ENCODE measurements at places on chromosomes 16 and 17. TPM values are rescaled to one million over a fixed set of nuclear protein-coding genes. Genes with fewer than 3 reads are reported as not detected.

DNA sequence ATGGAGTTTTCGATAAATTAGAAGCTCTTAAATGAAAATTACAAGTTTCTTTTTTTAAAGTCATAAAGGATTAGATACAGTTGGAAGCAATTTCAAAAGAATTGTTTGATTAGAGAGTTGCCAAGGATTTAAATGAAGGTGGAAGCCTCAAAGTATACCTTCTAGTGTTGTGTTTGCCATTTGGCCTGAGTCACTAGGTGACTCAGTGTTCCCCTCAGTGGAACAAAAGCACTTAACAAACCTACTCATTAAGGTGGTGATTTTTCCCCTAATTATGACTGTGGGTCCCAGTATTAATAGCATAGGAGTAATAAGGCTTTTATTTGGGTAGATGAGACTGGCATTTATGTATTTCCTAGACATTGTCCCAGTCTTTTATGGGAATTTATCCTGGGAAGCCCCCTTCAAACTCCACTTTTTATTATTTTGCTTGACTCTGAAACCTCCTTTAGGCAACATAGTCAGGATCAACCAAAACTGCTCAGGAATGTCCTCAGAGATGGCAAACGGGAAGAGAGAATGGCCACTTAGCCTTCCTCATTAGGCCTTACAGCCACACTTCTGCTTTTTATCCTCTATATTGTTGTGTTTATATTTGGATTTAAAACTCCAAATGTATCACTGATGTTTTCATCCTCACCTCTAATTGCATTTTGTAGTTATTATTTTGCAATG is 161.0 kb downstream of the FTO start:
- DNase-seq, result no peak

DNA sequence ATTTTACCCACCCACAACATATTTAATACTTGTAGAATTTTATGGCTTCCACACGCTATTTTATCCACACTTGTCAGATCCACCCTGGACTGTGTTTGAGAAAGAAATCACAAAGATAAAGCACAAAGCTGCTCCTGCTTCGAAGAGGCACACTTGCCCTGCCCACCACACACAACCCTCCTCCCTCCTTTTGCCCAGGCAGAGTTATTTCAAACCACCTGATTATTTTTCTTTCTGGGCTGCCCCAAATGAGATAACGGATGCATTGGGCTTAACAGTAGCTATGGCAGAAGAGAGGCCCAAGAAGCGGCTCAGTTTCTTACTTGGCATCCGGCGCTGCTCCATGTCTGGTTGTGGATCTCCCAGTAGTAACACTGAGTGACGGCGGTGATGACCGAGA is 27.2 kb downstream of the PKD1L3 start:
- DNase-seq, result no peak

GRCh38 chr17:66929591-66929990 is 34.9 kb upstream of the CACNG4 start:
- DNase-seq, result no peak

DNA sequence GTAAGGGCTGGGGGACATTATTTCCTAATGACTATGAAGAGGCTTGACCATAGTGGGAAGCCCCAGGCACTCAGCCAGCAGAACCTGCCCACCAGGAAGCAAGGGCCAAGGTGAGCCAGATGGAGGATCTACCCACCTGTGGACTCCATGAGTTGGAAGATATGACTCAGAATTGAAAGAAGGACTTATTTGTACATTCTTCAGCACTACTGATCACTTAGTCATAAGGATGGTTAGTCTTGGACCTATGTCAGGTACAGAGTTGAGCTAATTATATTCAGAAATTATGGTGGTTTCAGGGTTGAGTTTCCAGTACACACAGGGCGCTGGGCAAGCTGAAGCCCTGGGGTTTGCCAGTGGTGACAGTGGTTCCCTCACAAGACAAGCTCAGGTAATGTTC is 24.0 kb upstream of the GRIN2A start:
- DNase-seq, result no peak

- DNase-seq, result no peak
These were observed 53.1 kb upstream of the ENPP7 start for GRCh38 chr17:79677646-79678045.

DNA sequence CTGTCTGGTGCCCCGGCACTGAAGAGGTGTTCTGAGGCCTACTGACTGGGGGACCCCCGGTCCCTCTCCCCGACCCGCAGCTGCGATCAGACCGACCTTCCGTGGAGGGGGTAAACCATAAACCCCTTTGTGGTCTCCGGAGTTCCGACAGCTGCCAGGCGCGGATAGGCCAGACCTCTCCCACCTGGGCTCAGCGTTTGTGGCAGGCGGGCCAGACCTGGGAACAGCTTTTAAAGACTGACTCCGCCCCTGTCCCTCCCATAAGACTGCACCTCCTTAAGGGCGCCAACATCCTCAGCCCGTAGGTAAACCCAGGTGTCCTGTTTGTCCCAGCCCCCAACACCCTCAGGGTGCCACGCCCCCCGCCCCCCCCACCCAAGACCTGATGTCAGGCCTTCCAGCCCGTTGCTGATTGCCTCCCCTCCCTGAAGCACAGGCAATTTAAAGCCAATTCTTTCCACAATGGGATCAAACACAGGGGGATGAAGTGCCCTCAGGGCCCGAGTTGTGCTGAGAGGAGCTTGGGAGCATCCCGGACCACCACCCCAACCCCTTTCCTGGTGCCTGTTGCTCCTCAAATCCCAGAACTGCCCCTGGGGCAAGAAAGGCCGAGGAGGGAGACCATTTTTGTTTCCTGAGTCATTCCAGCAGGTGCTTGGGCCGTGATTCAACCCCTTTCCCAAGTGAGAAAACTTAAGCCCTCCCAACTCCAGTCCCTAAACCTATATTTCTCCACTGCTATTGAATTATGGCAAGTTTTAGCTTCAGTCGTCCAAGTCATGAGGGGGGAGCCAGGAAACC is at the start of gene SOX15:
TSS of gene SOX15 (minus strand) at position 204 of the 801 bp plus-strand sequence. CDS start 418 bp downstream, outside the sequence.
- DNase-seq, result no peak

GRCh38 chr16:30698816-30699614 is at the start of gene SRCAP:
Gene SRCAP, plus strand, starts transcription at chr16:30699171. Its CDS starts 1,654 bp downstream, at chr16:30700825.
- DNase-seq, result peak; percentile 92

GRCh38 chr17:47869114-47869513 is 18.2 kb upstream of the SP6 start:
- no peak for DNase-seq

DNA sequence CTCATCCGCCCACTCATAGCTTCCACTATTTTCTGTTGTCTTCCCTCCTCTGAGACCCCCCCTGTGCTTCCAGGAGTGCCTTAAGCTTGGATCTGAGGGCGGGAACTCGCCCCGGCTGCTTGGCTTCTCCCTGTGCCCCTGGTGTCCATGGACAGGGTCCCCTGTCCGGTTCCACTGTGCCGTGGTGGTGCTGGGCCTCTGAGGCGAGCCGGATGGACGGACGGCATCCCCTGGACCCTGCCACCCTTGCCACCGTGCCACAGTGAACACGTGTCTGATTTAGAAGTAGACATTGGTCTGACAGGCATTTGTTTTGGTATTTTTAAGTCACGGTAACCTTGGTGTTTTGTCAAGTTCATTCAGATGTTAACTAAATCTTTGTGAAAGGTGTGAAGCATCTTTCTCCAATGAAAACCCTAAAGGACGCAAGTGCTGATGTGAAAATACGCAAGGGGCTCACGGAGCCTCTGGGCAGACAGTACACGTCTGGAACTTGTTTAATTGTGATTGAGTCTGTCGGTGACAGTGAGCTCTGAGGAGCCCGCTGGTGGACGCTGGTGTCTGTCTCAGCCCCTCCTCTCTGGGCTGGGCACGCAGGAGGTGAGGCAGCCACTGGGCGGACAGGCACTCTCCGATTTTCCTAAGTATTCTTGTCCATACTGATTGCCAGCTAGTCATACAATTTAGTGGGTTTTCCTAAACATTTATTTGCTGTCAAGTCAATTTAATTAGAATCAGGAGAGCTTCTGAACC is 26.3 kb downstream of the ZNF750 start:
- DNase-seq, result no peak

GRCh38 chr17:622356-622755 is 92.3 kb downstream of the VPS53 start:
- no peak for DNase-seq

GRCh38 chr16:79121906-79122305 is 478.6 kb downstream of the MAF start:
- DNase-seq, result no peak

DNA sequence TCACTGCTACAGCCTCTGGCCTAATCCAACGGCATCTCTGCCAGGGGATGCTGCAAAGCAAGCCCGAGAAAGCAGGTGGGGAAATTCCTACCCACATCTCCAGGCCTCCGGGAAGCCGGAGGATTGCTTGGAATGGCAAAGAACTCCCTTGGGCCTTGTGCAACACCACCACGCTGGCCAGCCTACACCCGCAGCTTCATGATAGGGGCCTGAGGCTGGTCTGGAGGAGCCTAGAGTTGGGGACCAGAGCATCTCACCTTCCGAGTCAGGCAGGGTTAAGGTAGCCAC is 20.3 kb downstream of the GGA3 start:
- no peak for DNase-seq

DNA sequence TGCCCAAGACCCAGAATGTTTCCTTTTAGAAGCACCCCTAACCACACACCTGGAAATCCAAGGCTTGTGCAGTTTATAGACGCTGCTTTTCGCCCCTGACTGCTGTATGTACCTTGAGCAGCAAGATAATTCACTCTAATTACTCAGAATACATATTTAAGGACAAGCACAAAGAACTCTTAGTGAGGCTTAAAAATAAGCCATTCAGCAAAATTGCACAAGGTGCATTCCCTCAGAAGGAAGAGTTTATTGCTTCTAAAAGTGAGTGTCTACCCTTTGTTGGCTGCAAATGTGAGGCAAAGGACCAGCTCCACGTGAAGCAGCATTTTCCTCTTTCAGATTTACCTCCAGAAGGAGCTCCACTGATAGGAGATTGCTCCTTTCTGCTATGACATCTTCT is 208.4 kb downstream of the RBFOX1 start:
- no peak for DNase-seq

GRCh38 chr17:78272181-78272913 is 40.9 kb downstream of the TMEM235 start:
- DNase-seq, result no peak

DNA sequence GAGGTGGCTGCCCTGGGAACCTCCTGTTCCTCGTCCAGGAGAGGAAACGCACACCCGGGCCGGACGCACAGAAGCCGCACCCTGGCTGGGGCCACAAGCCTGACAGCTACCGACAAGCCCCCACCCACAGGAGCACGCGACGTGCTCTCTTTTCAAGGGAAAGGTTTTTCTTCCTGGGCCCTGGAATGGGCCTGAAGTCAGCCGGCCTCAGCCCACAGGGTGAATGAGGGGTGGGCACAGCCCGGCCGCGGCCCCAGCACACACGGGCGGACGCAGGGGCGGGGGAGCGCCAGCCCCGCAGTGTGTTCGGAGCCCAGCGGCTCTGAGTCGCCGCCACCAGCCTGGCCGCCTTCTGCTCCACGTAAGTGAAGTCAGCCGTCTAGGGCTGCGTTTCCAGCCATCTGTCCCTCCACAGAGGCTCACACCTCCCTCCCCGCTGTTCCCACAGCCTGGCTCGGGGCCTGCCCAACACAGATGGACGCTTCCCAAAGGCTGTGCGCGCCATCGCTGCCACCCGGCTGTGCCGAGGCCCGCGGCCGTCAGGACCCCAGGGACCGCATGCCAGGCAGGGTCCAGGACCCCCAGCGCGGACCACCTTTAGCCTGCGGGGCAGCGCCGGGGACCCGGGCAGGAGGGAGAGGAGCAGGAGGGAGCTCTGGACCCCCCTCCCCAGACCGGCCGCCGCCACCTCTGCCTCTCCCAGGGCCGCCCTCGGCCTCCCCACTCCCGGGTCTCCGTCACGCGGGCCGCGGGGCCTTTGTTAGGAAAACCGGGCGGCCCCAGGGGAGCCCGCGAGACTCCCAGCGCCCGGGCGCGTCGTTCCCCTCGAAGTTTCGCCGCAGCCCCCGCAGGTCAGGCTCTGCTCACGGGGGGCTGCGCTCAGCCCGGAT is 36.8 kb downstream of the CBFA2T3 start:
- peak; percentile 62 for DNase-seq

DNA sequence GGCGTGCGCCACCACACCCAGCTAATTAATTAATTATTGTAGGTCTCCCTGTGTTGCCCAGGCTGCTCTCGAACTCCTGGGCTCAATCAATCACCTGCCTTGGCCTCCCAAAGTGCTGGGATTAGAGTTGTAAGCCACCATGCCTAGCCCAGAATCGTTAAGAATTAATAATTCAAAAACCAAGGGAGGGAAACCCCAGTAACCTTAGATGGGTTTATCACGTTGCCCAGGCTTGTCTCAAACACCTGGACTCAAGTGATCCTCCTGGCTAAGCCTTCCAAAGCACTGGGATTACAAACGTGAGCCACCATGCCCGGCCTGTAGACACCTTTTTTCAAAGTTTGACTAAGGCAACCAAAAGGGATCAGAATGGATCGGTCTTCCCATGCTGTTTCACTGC is 21.6 kb downstream of the CD300LF start:
- DNase-seq, result no peak

GRCh38 chr16:22340945-22341344 is 33.5 kb downstream of the CDR2 start:
- DNase-seq, result no peak

- DNase-seq, result no peak
These were observed 273.5 kb upstream of the IRX5 start for GRCh38 chr16:54657058-54657708.

- DNase-seq, result no peak
These were observed 5.5 kb upstream of the PIEZO1 start for GRCh38 chr16:88790312-88791211.

GRCh38 chr17:30422171-30422570 is 43.4 kb downstream of the CPD start:
- DNase-seq, result no peak

- DNase-seq, result peak; percentile 29
These were observed 354.9 kb upstream of the ASIC2 start for GRCh38 chr17:33647956-33648355.

DNA sequence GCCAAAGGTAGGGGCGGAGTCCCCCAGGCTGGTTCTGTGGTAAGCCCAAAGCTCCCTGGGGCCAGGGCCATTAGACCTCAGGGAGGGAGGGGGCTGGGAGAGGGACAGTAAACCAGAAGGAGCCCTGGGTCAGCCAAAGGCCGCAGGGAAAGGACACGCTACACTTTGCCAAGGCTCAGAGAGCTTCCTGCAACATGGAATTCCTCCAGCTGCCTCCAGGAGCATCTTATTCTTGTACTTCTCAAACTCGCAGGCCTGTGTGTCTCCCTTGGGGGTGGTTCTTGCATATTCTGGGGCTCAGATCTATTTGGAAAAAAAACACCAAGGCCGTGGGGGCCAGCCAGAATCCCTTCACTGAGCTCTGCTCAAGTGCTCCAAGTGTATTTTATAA is 25.1 kb downstream of the AKAP1 start:
- DNase-seq, result no peak

Gene BAIAP3
- 11.4 TPM for total RNA-seq

Gene ZNF652
- total RNA-seq, result 28.5 TPM

Gene MYL4
- 4.1 TPM for total RNA-seq

Gene KRTAP4-9
- not detected for total RNA-seq

Gene C16orf92
- not detected for total RNA-seq

Gene MYH13
- total RNA-seq, result not detected

Gene TLCD3A
- 11.4 TPM for total RNA-seq

Gene GFOD2
- total RNA-seq, result 57.9 TPM

Gene CHRNE
- total RNA-seq, result 0.82 TPM

Gene KRTAP4-5
- not detected for total RNA-seq
